T-helper 1 cell (primary cell): ENCODE measurements at places on chromosomes 2 and 18.
A peak's percentile ranks its signal among the peaks of the same experiment; 100 is the strongest.

GRCh38 chr2:72143441-72144273 lies 4.0 kb downstream of the CYP26B1 start:
- DNase-seq: no peak

GRCh38 chr2:220845766-220846273 lies 726.3 kb downstream of the EPHA4 start:
- no peak for DNase-seq

DNA sequence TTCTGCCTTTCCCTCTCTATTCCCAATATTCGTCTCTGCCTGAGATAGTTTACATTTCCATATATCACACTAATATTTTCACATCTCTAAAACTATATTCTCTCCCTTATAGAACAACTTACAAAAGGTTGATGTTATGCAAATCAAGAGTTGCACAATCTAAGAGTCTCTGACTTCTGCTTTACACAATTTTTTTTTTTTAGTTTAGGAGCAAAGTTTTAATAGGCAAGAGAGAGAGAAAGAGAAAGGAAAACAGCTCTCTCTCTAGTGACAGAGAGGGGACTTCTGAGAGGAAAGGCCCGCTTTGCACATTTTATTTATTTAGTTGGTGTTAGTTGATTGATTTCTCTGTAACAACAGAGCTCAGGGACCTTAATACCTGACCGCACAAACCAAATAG lies 380.2 kb downstream of the TXNL1 start:
- DNase-seq: no peak

DNA sequence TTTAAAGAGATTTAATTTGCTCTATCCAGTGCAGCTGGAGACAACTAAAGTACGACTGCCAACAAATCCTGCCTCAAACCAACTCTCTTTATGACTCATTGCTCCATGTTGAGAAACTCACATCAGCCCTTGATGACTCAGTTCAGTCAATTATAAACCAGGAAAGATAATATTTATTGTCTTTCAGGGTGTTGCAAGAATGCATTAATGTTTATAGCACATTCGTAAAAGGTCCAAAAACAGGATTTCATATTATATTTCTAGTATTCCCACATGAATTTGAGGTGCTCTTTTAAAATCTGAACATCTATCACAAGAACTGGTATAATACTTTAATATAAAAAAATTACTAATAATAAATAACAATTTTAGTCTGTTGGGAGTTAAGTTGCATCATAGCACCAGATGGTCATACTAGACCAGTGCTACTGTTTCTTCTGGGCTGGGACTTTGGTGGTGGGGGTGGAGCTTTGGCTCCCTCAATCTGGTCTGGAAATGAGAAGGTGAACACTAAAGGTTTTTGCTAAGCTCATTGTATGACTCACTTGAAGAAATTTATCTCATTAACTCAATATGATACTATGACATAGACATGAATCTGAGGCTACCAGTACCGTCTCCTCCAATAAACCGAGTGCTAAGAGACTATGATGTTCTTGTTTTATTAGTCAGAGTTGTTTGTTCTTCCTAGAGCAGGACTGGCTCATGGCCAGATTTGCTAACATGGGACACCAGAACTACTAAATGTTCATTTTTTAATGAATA lies 26.6 kb upstream of the MAP3K20 start:
- DNase-seq: no peak

- DNase-seq: no peak
Measured at GRCh38 chr2:880201-880970, 70.3 kb upstream of the SNTG2 start.

DNA sequence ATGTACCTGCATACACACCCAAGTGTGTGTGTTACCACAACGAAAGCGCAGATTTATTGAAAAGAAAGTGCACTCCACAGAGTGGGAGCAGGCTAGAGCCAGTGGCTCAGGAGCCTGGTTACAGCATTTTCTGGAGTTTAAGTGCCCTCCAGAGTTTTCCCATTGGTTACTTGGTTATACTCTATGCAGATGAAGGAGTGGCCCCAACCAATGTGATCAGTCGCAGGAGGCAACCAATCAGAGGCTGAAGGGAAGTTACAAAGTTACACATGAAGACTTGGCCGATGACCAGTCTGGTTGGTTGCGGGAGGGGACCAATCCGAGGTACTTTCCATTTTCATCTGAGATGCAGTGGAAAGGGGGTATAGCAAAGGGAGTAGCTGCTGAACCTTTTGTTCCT lies 13.5 kb upstream of the PRLH start:
- no peak for DNase-seq

- DNase-seq: peak; percentile 29
Measured at GRCh38 chr2:10048501-10049171, 5.3 kb downstream of the KLF11 start.

DNA sequence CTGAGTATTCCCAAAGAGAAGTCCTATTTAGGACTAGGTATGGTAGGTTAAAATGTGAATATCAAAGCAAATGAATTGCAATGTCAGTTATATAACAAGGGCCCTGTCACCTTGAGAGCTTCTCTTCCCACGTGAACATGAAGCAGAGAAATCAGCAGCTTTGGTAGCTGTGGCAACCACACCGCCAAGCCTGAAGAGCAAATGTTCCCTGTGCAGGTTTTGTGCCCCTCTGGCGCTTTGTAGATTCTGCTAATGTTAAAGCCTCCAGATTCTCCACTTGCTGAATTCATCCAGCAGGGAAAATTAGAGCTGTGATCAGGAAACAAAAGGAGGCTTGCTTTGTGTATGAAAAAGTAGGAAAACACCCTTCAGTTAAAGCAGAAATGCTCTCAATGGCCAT lies 322.6 kb downstream of the RBM43 start:
- DNase-seq: no peak

GRCh38 chr2:238926761-238927611 lies 79.1 kb downstream of the TWIST2 start:
- DNase-seq: no peak

DNA sequence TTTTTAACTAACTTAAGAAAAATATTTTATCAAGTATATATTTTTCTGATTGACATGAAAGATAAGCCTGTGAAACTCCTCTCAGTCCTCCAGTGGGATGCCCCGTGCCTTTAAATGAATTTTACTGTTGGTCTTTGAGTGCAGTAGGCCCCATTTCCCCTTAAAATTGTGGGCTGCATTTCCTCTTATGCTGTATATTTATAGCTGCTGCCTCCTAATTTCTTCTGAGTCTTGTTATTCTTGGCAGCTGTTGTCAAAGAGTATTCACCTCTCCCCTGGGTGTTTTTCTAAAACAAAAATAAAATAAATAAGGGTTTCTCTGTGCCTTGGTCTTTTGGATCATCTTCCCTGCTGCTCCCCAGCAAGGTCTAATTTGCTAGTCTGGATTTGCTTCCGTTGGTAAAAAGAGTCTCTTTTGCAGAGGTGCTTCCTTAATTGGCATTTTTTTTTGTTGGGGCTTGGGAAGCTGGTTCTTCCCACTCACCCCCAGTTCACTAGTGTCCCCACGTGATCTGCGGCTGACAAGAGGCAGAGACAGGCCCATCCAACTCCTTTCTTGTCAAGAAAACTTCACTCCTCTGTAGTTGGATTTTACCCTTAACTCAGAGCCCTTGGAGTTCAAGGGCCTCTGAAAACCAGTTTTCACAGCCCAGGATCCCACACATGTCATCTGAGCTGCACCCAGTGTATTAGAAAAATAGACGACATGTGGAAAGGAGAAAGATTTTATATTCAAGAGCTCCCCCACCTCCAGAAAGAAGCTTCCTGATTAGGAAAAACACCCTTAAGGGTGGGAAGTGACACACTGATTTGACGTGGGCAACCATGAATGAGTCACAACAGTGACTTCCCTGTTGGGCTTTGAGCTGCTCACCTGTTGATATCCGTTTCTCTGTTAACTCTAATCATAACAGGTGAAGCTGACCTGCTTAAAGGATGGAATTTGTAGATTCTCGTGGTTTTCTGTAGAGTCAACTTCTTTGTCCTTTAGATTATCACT lies 431.5 kb downstream of the DCDC2C start:
- no peak for DNase-seq

GRCh38 chr2:10982931-10983701 lies 71.4 kb downstream of the KCNF1 start:
- DNase-seq: no peak

DNA sequence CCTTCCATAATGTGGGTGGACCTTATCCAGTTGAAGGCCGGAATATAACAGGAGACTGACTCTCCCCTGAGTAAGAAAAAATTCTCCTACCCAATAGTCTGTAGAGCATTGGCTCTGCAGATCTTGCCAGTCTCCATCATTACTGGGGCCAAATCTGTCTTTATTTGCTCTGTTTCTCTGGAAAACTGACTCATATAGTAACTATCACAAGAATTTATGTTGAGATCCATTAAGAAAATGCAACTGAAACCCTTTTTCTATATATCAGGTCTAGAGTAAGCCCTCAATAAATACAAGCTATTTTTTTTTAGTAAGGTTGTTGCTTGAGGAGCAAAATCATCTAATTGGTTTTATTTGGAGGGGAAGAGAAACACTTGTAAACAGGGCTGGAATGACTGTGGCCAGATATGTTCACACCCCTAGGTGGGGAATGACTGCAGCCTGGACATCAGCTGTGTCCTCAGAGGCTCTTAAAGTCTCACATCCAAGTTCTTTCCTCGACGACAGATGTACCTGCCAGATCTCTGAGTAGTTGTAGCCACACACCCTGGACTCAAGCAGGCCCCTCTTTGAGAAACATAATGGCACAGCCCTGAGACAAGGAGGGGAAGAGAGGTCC lies 339.7 kb downstream of the TNS1 start:
- DNase-seq: no peak

DNA sequence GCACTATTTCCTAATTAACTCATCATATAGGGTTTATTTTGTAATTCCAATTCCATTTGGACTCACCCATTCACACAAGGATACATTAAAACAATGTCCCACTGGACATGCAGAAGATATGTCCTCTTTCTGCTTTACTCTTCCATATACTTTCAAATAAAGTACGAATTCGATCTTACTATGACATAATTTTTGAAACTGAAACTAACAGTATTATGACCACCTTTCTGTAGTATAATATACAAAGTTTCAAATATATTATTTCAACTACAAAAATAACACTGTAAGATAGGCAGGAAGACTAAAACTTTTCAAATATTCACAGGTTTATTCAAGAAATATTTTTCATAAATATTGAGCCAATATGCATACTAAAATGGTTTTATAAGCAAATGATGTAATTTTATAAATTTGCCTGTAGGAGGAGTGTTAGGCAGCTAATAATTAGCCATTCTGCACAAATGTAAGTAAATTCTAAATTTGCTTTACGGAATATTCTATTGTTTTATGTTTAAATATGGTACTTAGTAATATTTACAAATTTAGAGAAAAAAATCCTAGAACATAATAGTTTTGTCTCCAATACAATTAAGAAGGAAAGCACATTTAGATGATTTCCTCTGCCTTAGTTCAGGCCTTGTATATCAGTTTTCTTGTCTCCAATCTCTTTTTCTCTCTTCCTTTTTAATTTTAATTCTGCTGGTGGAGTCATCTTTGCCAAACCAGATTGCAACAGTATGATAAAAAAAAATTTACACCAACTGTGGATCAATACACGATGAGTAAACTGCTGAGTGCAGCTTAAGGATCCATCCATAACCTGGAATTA lies 85.9 kb downstream of the CERKL start:
- DNase-seq: no peak

DNA sequence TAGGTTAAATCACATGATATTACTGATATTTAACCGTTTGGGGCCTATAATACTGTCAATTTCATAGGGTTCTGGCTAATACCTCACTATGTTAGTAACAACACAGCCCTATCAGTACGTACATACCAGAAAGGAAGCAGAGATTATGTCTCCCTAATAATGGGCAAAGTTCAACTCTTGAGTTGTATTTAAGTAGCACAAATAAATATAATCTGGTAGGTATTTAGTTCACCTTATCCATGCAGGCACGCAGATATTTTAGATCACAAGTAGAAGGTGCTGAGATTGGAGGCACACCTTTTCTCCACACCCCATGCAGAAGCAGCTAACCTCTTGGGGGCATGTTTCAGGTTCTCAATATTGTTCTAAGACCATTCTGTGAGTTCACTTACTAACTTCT lies 118.9 kb downstream of the IRS1 start:
- no peak for DNase-seq

- no peak for DNase-seq
Measured at GRCh38 chr2:79000008-79000576, 25.4 kb upstream of the REG3G start.

- no peak for DNase-seq
Measured at GRCh38 chr2:215324811-215325210, 13.0 kb downstream of the ATIC start.

DNA sequence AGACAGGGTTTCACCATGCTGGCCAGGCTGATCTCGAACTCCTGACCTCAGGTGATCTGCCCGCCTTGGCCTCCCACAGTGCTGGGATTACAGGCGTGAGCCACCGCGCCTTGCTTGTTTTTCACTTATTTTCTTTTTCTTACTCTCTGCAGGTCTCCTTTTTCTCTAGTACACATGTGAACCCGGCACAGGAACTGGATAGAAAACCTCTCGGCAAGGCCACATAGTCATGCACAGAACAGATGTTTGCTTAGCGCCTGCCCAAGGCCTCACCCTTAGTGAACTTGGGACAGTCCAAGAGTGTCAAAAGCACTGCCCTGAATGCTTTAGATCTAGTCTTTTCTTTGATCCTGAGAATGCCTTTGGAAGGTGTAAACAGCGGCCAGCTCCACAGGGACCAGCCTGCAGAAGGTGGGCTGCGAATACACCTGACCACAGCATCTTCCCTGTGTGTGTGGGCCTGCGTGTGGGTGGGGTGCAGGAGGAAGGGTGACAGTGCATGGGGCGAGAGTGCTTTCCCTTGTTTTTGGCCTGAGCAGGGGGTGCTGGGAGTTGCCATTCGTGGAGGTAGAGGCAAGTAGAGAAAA lies 27.0 kb downstream of the IMPA2 start:
- DNase-seq: no peak

DNA sequence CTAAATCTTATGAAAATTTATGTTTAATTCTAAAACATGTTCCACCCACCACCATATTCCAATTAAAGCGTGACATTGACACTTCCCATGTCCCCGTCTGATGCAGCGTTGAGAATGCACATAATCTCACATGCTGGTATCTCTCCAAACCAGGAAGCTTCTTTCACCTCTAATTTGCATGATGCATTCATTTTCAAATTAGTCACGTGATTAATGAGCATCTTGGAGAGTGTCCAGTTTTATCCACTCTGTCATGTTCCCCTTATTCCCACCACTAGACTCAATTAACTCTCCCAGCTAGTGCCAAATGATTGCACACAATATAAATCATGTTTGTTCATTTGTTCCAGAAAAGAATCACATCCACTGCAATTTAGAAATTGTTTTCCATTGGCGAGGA lies 105.8 kb downstream of the RIT2 start:
- DNase-seq: no peak

DNA sequence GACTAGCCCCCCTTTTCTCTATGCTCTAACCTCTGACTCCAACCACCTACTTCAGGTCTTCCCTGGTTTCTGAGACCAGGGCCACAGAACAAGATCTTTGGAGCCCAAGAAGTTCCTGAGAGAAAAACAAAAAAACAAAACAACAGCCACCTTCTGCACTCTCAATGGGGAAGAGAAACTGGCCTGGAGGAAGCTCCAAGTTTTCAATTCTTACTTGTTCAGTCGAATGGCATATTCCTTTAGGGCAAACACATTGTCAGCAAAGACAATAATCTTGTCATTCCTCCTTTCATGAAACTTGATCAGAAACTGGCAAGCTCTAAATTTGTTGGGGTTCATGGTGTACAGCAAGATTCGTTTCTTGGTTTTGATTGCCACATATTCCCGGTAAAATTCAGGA lies 15.0 kb downstream of the ERCC3 start:
- DNase-seq: no peak
